Stromal cell of bone marrow (primary cell): ENCODE measurements at places on chromosomes 5 and 9.

DNA sequence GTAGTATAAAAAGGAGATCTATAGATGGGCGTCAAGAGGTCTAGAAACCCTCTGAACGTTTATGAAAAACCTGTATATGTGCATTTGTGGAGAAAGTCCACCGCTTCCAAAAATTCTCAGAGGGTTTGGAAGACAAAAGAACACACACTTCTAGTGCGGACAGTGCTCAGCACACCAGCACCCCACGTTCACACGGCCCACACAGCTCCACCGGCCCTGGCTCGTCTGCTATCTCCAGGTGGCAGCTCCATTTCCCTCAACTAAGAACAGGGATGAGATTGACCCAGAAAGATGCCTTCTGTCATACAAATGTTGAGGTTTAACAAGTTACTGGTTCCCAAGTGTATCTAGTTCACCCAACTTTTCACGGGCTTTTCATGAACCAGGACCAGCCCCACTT, 255.1 kb downstream of the NR2F1-AS1 start:
- no peak for DNase-seq

DNA sequence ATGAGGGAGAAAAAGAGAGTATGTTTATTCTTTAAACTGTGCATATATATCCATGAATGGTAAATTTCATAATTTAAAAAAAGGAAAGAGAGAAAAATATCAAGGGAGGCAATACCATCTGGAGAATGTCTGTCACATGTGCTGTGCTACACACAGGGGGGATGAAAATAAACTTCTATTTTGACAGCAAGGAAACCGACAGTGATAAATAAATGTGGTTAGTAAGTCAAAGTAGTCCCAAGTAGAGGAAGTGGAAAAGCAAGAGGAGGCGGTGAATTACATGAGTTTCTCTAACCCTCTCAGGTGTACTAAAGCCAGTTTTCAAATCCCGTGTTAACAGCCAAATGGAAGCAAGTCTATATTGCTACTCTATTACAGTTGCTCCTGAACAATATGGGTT, 83.3 kb downstream of the ICE1 start:
- no peak for DNase-seq

GRCh38 chr5:96763026-96763425, 44.7 kb downstream of the ERAP1 start:
- DNase-seq = no peak

DNA sequence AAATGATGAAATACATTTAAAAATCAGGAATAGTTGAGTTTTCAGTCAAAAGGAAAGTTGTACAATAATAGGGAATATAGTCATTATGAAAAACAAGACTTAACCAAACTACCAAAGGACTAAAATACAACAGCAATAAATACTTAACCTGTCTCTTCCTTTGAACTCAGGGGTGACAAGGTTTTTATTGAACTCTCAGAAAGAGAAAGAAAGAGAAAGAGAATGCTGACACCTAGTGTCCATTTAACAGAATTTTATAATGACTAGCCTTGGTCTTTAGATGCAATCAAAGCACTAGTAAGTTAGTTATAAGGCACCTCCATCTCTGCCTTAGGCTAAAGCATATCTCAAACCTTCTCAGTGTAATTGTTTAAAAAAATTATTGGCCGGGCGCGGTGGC, 47.5 kb downstream of the UIMC1 start:
- DNase-seq = no peak
